SK-N-SH treated with all-trans-retinoic acid at 6 μM for 48 hours (cell line): ENCODE measurements at places on chromosomes 13 and 19.

GRCh38 chr19:35208121-35208520 lies 20.4 kb downstream of the FAM187B start:
- ATAC-seq = no peak

GRCh38 chr13:67977066-67977465 lies 746.9 kb upstream of the PCDH9 start:
- peak; percentile 44; the same call in 2 of the 3 replicates for ATAC-seq

GRCh38 chr19:39765091-39766076 lies 13.3 kb upstream of the LEUTX start:
- ATAC-seq = peak; percentile 67; the same call in 2 of the 3 replicates

- ATAC-seq = no peak
Observed at GRCh38 chr13:50162567-50162966, 147.3 kb downstream of the KCNRG start.

DNA sequence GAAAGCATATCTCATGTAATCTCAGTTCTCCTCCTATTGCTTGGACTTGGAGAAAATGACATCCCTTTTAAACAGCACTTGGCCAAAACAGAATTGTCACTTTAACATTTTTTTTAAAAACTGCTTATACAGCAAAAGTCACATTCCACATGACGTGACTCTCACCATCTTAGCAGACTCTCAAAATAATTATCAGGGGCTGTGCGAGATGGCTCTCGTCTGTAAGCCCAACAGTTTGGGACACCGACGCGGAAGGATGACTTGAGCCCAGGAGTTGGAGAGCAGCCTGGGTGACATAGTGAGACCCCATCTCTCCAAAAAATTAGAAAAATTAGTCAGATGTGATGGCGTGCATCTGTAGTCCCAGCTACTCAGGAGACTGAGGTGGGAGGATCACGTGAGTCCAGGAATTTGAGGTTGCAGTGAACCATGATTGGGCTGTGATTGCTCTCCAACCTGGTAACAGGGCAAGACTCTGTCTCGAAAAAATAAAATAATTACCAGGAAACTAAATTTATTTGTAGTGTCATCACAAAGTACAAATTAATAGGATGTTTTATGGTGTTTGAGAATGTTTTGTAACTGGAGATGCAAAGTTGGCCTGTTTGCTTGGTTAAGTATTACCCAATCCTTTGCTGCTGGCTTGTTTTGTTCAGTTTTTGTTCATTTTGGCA lies 8.8 kb downstream of the SAFB start:
- no peak for ATAC-seq

DNA sequence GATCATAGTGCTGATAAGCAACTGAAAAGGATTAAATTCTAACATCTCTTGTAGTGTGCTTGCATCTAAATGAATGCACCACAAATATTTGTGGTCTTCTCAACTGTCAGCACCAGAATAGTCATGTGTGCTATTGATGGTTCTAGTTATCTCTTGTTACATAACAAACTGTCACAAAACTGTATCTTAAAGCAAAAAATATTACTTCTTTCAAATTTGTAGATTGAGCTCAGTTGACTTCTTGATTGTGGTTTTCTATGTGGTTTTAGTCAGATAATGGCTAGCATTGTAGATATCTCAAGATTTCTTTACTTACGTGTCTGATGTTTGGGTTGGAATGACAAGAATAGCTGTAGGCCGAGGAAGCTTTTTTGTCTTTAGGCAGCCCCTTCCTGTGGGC lies 431.3 kb downstream of the SLITRK6 start:
- ATAC-seq = peak; percentile 88

- ATAC-seq = no peak
Observed at GRCh38 chr13:65623148-65623547, 1607.0 kb downstream of the PCDH9 start.
